ENCODE measurements at places on chromosomes 2 and 18.

DNA sequence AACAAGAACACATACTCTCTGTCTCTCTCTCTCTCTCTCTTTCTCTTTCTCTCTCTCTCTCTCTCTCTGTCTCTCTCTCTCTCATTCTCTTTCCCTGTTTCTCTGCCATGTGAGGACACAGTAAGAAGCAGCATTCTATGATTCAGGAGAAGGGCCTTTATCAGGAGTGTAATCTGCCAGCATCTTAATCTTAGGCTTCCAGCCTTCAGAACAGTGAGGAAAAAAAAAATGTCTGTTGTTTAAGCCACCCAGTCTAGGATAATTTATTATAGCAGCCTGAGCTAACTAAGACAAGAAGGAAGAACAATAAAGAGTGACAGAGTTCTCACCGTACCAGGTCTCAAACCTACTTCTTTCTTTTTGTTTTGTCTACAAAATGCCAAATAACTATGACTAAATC is 399.4 kb downstream of the SOCS6 start:
- DNase-seq: no peak

DNA sequence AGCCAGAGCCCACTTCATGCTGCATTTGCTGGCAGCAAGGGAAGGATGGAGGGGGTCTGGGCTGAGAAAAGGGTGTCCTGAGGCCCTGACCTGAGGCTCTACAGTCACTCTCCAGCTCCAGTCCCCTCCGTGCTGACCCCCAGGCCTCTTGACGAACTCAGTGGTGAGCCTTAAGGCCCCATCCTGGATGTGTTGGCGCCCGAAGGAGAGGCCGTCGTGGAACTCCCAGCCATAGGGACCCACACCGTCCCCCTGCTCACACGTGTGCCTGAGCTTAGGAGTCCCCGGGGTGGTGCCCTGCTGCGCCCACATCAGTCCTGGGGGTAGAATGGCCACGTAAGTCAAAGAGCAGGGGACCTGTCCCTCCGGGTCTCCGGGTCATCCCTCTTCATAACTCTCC is 776 bp downstream of the MOGS start:
- DNase-seq: no peak

DNA sequence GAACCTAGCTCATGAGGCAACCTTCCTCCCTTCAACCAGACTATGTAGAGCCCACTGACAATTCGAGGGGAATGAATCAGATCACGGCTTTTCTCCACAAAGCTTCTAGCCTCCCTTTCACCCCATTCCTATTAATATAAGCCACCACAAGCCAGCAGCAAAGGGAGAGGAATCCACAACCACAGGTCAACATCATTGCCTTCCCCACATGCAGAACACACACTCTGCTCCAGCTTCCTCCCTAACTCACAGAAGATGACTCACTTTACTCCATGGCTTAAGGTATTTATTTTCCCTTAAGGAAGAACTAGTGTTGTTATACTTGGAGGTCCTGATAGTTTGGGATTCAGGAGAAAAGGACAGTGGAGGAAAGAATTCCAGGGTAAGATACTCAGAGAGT is 272.2 kb downstream of the C1D start:
- DNase-seq: peak; percentile 78

- no peak for DNase-seq
Observed at GRCh38 chr2:152083202-152083875, 15.5 kb downstream of the CACNB4 start.

DNA sequence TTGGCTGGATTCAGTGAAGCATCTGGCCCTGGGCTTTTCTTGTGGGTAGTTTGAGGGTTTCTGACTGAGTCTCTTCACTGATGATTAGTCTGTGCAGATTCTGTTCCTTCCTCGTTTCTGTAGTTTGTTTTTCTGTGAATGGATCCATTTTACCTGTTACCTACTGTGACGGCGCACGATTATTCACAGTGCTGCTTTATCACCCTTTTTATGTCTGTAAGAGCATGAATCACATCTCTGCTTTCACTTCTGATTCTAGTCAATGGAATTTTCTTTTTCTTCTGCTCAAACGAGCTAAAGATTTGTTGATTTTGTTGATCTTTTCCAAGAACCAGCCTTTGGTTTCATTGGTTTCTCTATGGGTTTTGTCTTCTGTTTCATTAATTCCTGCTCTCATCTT is 60.8 kb downstream of the SLC66A2 start:
- DNase-seq: no peak

GRCh38 chr2:237758185-237758584 is 40.4 kb upstream of the RBM44 start:
- DNase-seq: no peak
